Gastroesophageal sphincter (tissue), 4 donors: ENCODE measurements at places on chromosomes 1 and 21. TPM values are rescaled to one million over a fixed set of nuclear protein-coding genes. Genes with fewer than 3 reads are reported as not detected.

The PKP1 gene
- total RNA-seq = 12.8 TPM

- ATAC-seq = no peak
Observed at GRCh38 chr1:112888630-112889029, 67.4 kb downstream of the SLC16A1 start.

DNA sequence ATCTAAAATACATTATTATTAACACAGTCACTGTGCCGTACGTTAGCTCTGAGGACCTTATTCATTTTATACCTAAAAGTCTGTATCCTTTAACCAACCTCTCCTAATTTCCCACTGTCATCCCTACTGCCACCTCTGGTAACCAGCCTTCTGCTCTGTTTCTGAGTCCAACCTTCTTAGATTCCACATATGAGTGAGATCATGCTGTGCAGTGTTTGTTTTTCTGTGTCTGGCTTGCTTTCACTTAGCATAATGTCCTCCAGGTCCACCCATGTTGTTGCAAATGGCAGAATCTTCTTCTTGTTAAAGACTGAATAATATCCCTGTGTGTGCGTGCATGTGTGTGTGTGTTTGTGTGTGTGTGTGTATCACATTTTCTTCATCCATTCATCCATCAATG is 64.2 kb downstream of the ETS2 start:
- no peak for ATAC-seq

The ARHGEF19 gene
- total RNA-seq = 3.3 TPM

GRCh38 chr1:89882348-89883029 is 61.7 kb downstream of the LRRC8D start:
- no peak for ATAC-seq

The GLIS1 gene
- not detected for total RNA-seq
